ENCODE measurements at places on chromosomes 1 and 21.

DNA sequence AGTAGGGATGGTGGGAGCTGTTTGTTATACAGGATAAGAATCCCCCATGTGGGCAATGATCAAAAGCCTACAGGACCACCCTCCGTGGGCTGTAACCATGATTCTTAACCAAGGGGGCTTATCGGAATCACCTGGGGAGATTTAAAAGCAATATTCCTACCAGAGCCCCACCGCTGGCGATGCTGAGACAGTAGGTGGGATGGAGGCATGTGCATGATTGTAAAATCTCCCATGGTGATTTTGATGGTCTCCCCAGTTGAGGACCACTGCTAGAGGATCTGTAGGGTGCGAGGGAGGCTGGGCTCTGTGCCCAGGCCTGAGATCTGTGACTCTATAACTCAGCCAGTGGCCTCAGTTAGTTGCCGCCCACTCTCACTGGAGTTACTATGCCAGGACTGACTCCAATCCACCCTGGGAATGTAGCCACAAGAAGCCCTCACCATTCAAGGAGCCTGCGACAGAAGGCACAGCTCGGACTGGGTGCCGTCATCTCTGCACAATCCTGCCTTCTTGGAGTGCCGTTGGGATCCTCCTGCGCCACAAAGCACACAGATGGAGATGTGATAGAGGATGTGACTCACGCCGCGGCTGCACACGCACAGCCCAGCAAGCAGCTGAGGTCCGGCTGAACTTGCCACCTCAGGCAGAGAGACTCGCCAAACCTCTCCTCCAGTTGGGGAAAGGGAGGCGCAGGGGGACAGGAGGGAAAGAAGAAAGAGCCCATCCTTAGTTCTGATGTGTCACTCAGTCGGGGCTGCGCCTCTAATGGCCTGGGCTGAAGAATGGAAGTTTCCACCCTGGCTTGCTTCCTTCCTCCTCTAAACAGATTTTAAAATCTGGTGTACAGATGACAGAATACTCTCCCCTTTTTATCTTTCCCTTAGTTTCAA is 26.5 kb downstream of the AKNAD1 start:
- peak; percentile 77 for DNase-seq

GRCh38 chr1:85502625-85503083 is 37.7 kb upstream of the DDAH1 start:
- DNase-seq: peak; percentile 90

DNA sequence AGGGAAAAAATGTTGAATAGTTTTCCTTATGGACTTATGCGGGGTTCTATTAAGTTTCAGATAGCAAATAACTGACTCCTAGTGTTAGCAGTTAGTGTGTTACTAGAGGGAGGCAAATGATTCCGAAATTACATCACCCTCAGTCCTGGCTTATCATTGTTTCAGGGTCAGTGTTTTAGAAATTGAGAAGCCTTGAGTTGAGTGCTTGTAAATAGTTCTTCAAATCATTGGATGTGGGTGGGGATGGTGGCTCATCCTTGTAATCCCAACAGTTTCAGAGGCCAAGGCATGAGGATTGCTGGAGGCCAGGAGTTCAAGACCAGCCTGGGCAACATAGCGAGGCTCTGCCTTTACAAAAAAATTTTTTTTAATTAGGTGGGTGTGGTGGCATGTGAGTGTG is 21.3 kb downstream of the SOAT1 start:
- DNase-seq: no peak

GRCh38 chr1:21212126-21212525 is 35.4 kb upstream of the EIF4G3 start:
- no peak for DNase-seq

GRCh38 chr1:180505732-180506335 is 3.5 kb upstream of the ACBD6 start:
- DNase-seq: no peak

- DNase-seq: no peak
These were observed 75.7 kb downstream of the PHTF1 start for GRCh38 chr1:113683384-113684152.

DNA sequence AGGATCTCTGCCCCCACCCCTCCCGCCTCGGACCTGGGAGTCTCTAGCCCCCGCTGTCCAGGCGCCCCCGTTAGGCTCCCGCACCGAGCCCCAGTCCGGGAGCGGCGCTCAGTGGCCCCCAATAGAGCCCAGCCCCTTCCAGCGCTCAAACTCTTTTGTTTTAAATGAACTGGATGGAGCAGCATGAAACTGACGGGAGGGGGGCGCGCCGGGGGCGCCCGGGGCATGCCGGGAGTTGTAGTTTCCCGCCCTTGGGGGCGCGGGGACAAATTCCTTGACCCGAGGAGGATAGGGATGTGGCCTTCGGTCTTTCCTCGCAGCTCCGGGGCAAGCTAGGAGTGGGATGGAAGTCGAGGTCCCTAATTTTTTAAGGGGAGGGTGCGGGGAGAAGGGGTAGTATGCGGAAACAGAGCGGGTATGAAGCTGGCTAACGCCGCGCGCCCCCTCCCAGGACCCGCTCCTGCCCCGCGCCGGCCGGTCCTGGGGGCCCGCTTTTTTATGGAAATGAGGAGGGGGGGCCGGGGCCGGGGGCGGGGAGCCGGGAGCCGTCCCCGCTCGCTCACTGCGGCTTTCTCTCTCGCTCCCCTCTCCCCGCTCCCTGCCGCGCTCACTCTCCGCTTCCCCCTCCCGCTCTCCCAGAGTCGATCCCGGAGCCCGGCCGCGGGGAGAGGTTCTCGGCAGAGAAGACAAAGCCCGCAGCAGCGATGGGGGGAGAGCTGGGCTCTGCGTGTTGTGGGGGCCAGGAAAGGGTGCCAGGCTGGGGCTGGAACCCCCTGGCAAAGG is at the start of gene MEX3A:
MEX3A (minus strand) TSS at position 157 of the 783 bp plus-strand sequence. CDS start 467 bp downstream, outside the sequence.
- peak; percentile 68 for DNase-seq

DNA sequence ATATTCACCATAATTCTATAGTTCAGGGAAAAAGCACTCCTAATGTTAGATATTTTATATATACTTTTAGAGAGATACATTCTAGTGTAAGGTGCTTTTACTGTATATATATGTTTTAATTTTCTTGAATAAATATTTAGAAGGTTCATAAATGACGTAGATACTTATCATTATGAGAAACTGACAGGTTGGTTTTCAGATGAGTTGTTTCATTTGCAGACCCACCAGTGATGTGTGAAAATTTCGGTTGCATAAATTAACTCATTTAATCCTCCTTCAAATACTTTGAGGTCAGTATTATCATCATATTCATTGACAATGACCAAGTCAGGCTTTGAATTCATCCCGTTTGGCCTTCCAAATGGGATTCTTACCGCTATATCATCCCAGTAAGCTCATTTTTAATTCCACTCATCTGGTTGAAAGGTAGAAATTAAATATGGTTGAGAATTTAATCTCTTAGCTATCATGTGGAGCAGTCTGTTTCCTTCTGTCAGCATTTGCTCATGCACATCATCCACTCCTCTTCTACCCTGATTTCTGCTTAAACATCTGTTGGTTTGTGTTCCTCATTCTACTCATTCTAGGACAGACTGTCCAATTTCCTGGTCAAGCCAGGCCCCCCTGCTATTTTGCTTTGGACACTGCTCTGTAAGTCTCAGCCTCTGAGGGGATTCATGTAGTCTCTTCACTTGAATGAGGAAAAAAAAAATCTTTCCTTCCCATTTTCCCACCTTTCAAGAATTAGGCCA is 1156.6 kb downstream of the PLA2G4A start:
- DNase-seq: no peak

- DNase-seq: no peak
These were observed 34.5 kb upstream of the C21orf91 start for GRCh38 chr21:17853393-17854275.

DNA sequence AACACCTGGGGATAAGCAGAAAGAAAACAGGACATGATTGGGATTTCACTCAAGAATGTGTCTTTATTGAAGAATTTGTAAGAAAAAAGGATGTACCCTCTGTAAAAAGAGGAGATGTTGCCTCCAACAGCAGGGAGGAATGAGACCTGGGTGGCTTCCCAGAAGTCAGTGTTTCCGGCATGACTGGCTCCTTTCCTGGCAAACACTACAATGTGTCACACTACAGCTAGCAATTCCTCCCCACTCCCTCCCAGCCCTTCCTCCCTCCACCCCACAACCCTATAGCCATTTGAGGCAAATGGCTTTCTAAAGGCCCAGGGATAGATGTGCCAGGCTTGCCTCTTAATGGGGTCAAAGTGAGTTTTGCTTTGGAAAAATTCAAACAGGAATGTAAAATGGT is 11.5 kb upstream of the COL8A2 start:
- DNase-seq: no peak

DNA sequence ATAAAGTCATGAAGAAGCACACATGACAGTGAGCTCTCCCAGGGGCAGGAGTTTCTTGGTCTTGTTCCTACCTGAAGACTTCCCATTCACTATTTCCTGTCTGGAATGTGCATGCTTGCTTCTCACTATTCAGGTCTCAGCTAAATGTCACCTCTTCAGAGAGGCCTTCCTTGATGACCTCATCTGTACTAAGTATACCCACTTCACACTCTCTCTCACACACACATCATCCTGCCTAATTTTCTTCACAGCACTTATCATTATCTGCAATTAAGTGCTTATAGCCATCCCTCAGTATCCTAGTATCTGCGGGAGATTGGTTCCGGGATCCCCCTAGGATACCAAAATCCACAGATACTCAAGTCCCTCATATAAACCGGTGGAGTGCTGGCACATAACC is 146.4 kb upstream of the IVNS1ABP start:
- no peak for DNase-seq

GRCh38 chr1:196997423-196997822 is 20.1 kb downstream of the CFHR5 start:
- DNase-seq: no peak

- DNase-seq: no peak
These were observed 80.7 kb upstream of the DUSP10 start for GRCh38 chr1:221822591-221822990.

GRCh38 chr1:107480548-107481415 is 339.9 kb downstream of the NTNG1 start:
- DNase-seq: no peak

- DNase-seq: no peak
These were observed 38.0 kb upstream of the UTS2 start for GRCh38 chr1:7890853-7891252.

GRCh38 chr1:20361401-20361800 is 70.7 kb downstream of the VWA5B1 start:
- no peak for DNase-seq

DNA sequence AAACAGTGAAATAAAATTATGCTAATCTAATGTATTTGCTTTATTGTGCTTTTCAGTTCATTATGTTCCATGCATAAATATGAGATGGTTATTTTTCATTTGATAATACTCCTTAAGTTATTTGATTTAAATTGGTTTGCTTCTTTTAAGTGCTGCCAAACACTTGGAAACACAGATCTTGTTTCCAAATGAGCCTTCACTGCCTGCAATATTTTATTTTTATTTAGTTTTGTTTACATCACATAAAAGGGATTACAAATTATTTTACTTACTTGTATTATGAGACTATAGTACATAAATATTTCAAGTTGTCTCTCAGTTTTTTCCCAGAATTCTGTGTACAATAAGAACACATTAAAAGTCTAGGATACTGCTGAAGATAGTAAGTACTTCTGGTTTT is 1662.4 kb upstream of the B3GALT2 start:
- no peak for DNase-seq

DNA sequence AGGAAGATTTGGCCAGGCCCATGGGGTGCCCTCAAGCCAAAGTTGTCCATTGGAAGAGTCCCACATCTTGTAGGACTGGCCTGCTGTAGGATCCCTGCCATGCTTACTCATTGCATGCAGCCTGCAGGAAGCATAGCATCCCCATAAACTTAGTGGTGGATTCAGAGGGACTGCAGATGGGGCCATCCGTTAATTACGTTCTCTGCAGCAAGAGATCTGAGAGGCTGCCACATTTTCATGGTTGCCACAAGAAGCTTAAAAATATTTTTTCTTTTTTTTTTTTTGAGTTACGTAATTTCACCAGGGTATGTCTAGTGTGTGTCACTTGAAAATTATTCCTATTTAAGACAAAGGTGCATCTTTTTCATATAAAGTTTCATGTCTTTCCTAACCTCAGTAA is 329.7 kb upstream of the USP24 start:
- DNase-seq: no peak

DNA sequence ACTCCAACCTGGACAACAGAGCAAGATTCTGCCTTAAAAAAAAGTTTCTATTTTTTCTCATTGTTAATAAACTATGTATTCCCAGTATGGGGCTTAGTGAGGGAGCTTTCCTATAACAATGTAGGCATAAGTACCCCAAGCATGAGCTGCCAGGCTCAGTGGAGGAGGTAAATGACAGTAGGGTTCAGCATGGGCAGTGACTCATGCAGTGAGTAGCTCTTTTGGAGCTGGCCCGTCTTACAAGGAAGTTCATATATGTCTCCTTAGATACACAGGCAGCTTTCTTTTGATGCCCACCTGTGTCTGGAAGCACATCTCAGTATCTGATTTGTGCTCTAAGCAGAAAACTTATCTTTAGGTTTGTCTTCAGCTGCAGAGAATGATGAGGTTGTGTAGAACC is 57.9 kb downstream of the ZNF678 start:
- no peak for DNase-seq

DNA sequence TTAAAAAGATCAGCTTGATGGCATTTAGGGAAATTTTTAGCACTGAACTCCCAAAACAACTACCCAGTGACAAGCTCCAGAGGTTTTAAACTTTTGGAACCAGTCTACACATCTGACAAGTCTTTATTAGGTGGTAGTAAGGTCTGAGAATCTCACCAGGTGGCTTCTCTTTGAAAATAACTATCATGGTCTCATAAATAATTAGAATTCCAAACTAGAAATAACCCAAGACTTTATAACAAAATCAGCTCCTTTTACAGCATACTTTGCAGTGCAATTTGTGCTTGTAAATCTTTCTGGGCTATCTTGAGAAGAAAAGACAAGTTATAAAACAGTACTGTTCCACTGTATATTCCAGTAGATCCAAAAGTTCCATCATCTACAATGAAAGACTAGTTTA is 108.7 kb downstream of the LTN1 start:
- no peak for DNase-seq

DNA sequence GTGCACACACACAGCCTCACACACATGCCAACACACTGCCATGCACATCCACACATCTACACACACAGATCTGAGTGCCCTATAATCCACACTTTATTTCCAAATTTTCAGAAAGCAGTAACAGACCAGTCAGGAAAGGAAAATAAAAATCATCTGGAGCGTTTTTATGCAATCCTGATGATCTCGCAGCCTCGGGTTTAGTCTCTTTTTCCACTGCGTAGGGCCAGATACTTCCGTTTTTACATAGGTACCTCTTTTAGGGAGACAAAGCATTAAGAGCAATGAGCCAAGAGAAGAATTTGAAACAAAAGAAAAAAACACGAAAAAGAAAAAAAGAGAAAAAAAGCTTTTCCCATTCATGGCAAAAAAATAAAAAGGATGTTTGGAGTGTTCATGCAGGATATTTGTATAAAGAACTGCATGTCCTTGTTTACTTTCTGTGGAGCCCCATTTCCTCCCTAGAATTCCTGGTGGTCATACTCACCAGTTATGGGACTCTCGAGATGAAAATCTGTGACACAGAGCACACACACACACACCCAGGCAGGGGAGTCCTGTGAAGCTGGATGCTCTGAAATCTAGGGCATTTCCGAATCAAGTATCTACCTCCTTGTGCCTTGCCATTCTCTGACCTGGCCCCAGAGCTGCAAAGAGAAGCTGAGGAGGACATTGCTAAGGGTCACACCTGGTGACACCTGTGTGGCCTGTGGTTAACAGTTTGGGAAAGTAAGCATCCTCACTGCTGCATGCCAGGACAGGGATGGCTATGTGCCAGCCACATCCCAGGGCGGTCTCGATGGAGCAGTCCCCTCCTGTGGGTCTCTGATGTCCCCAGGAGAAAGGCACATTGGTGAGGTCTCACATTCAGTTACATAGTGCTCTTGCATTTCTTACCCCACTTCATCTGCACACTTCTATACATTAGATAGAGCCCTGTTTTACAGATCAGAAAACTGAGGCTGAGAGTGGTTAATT is 83.6 kb downstream of the RUNX1 start:
- DNase-seq: no peak

Data from HT-29 (cell line).